ENCODE measurements at places on chromosomes 11 and 22. TPM values are rescaled to one million over a fixed set of nuclear protein-coding genes. Genes with fewer than 3 reads are reported as not detected.

- peak; percentile 42 for DNase-seq
These were observed 62.1 kb upstream of the NUP50 start for GRCh38 chr22:45101515-45102227.

The CABP4 gene
- 0.64 TPM for total RNA-seq

DNA sequence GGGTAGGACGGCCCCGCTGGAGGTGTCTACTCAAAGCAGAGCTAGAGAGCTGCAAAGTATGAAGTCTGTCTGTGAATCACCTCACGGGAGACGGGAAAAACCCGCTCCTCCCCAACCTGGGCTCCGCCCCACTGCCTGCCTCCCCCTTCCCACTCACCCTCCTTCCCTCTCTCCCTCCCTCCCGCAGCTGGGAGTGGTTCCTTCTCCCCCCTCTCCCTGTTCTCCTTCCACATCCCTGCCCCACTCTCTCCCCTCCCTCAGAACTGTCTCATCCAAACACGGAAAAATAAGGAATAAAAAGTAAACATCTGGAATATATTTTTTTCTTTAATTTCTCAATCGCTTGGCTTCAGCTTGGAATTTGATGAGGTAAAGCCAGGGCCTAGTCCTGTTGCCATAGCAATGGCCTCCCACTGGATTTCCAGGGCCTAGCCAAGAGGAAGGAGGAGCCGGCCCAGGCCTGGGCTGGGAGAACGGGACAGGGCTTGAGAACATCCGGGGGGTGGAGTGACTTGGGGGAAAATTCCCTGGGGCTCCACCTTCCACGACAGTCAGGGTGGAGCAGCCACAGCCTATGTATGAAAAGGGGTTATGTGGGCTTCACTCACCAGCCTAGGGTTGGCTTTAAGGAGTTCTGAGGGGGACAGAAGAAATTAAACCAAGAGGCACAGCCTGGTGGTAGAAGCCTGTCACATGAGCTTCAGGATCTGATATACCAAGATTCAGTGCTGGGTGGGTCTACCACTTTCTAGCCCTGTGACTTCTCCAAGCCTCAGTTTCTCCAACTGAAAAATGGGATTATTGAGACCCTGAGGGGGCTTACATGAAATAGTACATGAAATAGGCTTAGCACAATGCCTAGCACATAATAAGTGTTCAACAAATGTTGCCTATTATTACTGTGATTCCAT lies 2.2 kb downstream of the TNKS1BP1 start:
- peak; percentile 91 for DNase-seq

- DNase-seq, result no peak
These were observed 9.4 kb upstream of the ADAMTS8 start for GRCh38 chr11:130437848-130438247.

The OR5A1 gene
- not detected for total RNA-seq

- DNase-seq, result no peak
These were observed 45.2 kb downstream of the SLC5A12 start for GRCh38 chr11:26676641-26677040.

DNA sequence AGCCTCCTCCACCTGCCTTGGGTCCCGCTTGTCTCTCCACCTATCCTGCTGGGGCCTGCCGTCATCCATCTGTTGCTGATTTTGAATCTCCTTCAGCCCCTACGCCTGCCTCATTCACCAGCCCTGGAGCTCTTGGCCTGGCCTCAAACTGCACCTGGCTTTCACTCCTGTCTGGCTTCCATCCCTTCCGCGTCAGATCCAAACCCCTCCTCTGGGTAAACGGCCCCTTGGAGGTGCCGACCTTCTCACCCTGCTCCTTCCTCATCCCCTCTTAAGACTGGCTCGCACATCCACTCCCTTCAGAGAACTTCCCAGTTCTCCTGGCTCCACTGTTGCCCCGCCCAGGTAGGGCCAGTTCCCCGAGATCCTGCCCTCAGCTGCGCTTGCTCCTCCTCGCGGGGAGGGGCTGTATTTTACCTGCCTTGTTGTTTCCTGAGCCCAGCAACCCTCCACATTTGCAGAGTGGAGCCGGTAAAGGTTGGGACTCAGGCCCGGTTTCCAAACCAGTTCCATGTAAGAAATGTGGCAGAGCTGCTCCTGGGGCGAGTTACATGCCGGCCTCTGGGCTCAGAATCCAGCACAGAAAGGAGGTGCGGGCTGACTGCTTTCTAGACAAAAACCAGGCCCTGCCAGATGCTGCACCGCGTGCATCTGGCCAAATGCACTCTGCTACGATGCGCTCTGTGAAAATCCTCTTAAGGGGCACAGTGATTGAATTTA lies 13.9 kb upstream of the SHANK2 start:
- no peak for DNase-seq

- no peak for DNase-seq
These were observed 7.3 kb downstream of the PACSIN2 start for GRCh38 chr22:43007519-43008102.

DNA sequence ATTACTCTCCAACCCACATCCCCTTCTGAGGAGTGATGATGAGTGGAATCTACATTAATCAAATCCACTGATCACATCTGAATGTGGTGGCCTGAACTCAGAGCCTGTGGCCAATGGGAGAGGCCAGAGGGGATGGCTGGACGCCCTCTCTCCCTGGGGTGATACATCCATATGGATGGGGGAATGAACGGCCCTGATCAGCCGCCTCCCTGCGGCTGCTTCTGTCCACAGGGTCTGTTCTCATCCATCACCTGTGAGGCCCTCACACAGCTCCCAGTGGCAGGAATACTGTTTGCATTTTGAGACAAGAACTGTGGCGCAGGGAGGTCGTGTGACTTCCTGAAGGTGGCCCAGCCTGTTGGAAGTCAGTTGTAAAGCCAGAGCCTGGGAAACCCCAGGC lies 78.3 kb upstream of the SHISAL1 start:
- DNase-seq, result peak; percentile 6

The MMP11 gene
- 32.3 TPM for total RNA-seq

The MRGPRF gene
- 5.5 TPM for total RNA-seq

- DNase-seq, result no peak
These were observed 18.3 kb downstream of the ELF5 start for GRCh38 chr11:34495239-34495723.

The CD248 gene
- 11.1 TPM for total RNA-seq

The MS4A4E gene
- total RNA-seq, result 0.79 TPM
